ENCODE measurements at places on chromosomes 2 and 18.

- DNase-seq: no peak
Observed at GRCh38 chr2:227095346-227095745, 68.7 kb downstream of the COL4A4 start.

- DNase-seq: no peak
Observed at GRCh38 chr2:96655526-96655925, 13.0 kb downstream of the FER1L5 start.

- DNase-seq: no peak
Observed at GRCh38 chr18:34801774-34802173, 91.7 kb downstream of the DTNA start.

- no peak for DNase-seq
Observed at GRCh38 chr18:69109686-69110085, 291.0 kb upstream of the DOK6 start.

DNA sequence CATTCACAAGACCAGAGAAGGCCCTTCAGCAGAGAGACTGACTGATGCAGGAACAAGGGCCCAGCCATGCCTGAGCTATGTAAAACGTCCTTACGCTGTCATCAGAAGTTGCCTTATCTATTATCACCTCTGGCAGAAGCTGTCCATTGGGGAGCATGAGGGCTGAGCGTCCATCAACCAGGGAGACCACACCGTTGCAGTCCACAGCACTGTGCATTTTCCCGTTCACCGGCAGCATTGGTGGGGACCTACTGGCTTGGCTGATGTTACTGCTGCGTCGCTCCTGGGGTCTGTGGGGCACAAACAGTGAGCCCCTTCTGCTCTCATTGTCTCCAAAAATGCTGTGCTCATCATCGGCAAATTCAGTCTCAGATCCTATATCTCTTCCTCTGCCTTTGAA, 91.4 kb downstream of the SCN9A start:
- DNase-seq: no peak

DNA sequence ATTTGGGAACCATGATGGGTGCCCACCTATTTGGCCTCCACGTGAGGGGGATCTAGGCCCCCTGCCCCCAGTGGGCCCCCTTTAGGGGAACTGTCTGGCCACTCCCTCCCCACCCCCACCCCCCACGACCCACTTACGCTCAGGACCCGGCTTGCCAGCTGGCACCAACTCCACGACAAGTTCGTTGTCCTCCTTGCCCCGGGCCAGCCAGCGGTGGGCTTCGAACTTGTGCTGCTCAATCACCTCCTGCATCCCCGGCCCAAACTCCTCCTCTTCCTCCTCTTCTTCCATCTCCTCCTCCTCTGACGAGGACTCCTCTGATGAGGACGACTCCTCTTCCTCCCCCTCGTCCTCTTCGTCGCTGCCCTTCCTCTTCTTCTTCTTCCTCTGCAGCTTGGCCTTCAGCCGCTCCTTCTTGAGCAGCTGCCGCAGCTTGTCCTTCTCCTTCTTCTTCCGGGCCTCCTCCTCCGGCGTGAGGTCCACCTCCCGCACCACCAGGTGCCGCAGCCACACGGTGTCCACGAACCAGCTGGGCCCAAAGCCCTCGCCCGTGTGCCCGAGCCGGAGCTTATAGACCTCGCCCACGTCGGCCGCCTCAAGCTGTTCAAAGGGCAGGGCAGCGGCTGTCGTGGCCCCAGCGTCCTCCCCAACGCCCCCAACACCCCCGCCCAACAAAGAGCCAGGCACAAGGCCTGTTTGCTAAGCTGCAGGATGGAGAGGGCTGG, 96.9 kb downstream of the LOXHD1 start:
- DNase-seq: no peak

- no peak for DNase-seq
Observed at GRCh38 chr2:140701726-140702125, 1429.1 kb downstream of the LRP1B start.

- DNase-seq: no peak
Observed at GRCh38 chr2:200081236-200081635, 125.9 kb downstream of the MAIP1 start.

- DNase-seq: no peak
Observed at GRCh38 chr2:218607436-218608115, at the start of gene PLCD4. PLCD4 (plus strand) TSS chr2:218607899; CDS start chr2:218615740, 7,841 bp downstream.

DNA sequence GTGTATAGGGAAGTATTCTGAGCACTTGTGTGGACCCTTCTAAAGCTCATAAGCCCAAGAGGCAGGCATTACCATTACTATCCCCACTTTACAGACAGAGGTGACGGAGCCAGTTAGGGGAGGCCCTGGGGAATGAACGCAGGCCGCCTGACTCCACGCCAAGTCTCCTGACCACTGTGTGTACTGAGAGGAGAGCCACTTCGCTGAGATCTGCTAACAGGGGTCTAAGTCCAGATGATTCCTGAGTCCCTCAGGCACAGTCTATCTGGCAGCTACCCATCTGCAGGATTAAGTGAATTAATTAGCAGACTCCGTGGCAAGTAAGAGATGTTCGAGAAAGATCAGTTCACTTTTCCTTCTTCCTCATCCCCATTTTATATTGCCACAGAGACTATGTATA, 13.7 kb downstream of the CYB5A start:
- no peak for DNase-seq

GRCh38 chr18:37701967-37702366, 136.4 kb upstream of the CELF4 start:
- DNase-seq: no peak

- no peak for DNase-seq
Observed at GRCh38 chr2:1606421-1607235, 137.7 kb downstream of the PXDN start.

- DNase-seq: no peak
Observed at GRCh38 chr2:51711766-51712165, 679.8 kb upstream of the NRXN1 start.

GRCh38 chr2:105121434-105121833, 83.6 kb downstream of the MRPS9 start:
- DNase-seq: no peak

GRCh38 chr2:30287190-30287840, 56.0 kb downstream of the LBH start:
- DNase-seq: no peak

DNA sequence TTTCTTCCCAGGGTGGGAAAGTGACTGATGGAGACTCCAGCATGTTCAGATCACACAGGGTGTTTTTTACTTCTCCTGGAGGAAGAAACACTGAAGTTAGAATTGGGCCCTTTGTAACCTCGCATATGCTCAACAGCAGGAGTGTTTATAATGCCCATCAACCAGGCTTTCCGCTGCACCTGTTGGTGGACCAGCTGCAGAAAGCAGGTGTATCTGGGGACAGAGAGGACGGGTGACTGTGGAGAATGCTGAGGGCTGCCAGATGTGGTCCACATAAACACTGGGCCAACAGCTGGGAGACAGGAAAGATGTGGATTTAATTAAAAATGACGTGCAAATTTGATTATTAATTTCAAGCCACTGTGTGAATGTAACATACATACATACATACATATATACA, 335.5 kb upstream of the SPRED2 start:
- DNase-seq: no peak

DNA sequence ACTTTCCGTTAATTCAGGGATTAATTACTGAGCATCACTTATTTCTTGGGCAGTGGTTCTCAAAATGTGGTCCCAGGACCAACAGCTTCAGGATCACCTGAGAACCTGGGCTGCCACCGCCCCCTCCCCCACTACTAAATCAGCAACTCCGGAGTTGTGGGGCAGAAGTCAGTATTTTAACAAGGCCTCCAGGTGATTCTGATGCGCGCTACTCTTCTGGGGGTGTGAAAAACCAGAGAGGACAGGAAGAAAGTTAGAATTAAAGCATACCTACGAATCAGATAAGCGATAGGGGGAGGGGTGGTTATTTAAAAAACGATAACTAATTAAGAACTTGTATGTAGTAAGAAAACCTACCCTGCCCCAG, 319 bp downstream of the ZSCAN30 start:
- DNase-seq: peak; percentile 33

DNA sequence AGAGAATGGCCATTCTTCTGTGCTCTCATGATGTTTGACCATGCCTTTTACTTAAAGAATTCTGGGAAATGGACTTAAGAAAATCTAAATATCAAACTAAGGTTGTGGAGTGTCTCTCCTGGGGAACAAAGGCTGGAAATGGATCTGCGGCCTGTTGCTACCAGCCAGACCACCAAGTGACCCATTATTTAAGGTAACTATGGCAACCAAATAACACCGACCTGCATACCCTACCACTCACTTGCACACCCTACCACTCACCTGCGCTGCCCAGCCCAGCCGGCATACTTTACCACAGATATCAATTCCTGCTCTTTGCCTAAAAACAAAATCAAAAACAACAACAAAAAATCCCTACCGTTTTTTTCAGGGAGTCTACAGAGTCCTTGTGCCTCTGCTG, 203.2 kb downstream of the NBAS start:
- DNase-seq: no peak

DNA sequence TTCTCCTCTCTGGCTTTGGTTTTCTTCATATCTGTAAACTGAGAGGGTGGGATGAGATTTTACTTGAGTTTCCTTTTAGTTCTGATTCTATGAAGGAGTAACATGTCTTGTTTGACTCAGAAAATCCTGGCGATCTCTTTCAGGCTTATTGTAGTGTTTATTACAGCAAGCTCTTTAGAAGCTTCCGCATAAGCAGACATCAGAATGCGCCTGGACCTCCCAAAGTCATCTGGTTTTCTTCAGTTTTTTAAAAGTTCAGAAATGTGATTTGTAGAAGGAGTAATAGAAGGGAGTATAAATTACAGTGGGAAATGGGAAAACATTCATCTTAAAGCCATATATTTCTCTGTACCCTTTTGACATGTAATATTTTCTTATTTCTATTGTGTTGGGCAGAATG, 68.4 kb downstream of the EML6 start:
- DNase-seq: no peak

- DNase-seq: no peak
Observed at GRCh38 chr2:100059638-100060037, 82.8 kb downstream of the AFF3 start.

GRCh38 chr2:33372940-33373553, 103.4 kb upstream of the RASGRP3 start:
- peak; percentile 39 for DNase-seq
